Stimulated activated CD8-positive, alpha-beta memory T cell treated with anti-CD3 and anti-CD28 coated beads, Interleukin-4, amount 100 ng/mL, for 4 hours (primary cell): ENCODE measurements at places on chromosomes 3 and 15.

- no peak for DNase-seq
Measured at GRCh38 chr3:5275529-5275928, 88.0 kb downstream of the EDEM1 start.

- DNase-seq = no peak
Measured at GRCh38 chr3:113963879-113964278, 16.1 kb downstream of the ZDHHC23 start.

GRCh38 chr15:73624530-73624929, 8.7 kb downstream of the NPTN start:
- no peak for DNase-seq

- no peak for DNase-seq
Measured at GRCh38 chr15:89904519-89904918, 8.2 kb downstream of the ARPIN start.

DNA sequence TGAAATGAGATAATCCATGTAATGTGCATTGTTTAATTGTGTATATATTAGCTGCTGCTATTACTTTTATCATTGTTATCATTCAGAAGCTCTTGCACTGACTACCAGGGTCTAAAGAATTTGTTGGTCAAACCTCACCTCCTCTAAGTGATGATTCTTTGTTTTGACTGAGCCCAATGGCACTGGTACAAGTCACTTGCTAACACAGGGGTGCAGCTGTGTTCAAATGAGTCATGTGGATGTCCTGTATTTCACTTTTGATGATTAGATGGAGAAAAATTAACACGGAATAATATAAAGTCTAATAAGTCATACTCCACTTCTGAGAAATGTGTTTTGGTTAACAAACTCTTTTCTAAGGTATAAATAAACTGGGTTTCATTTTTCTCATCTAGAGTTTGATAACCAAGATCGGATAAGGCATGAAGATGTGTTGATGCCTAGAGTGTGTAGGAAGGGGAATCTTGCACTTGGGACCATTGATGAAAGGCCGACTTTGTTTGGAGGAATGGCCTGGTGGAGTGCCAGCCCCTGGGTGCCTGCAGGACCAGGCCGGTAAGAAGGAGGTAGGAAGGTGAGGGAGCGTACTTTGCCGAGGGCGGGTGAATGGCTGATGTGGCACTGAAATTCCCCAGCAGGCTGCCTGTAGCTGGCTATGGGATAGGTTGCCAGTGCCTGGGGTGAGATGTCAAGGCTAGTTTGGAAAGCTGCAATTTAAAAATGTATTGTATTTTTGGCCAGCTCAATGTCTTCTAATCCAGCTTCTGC, 244.7 kb upstream of the ZPLD1 start:
- DNase-seq = no peak

DNA sequence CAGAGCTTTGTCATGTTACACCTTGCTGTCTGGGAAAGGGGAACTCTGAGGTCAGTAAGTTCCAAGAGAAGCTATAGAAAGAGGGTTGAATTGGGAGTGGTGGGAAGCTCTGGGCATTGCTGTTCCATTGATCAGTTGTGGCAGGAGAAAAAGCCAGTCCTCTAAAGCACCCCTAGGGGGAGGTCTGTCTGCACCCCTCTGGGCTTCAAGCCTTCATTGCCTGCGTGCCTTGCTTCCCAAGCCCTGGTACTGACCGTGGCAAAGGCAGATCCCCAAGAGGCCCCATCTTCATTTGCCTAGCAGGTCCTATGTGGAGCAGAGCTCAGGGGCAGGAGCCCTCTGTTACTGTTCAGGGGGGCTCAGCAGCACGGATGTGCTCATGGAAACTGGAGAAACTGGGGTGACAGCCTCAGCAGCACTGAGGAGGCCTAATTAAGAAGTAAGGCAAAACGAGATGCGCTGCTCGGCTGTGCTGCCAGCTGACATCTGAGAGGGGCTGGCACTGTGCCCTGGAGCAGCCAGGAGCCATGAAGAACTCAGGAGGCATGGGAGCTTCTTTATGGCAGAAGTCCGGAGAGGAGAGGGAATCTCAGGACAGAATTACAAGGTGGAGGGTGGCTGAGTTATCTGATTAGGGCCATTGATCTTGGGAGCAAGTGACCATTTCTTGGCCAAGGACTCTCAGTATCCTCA, 270.9 kb downstream of the RPLP1 start:
- no peak for DNase-seq

- no peak for DNase-seq
Measured at GRCh38 chr3:84772841-84773240, 185.9 kb upstream of the CADM2 start.

- DNase-seq = no peak
Measured at GRCh38 chr3:44184319-44184953, 57.2 kb upstream of the TOPAZ1 start.

- no peak for DNase-seq
Measured at GRCh38 chr15:87597346-87598052, 659.0 kb downstream of the NTRK3 start.

DNA sequence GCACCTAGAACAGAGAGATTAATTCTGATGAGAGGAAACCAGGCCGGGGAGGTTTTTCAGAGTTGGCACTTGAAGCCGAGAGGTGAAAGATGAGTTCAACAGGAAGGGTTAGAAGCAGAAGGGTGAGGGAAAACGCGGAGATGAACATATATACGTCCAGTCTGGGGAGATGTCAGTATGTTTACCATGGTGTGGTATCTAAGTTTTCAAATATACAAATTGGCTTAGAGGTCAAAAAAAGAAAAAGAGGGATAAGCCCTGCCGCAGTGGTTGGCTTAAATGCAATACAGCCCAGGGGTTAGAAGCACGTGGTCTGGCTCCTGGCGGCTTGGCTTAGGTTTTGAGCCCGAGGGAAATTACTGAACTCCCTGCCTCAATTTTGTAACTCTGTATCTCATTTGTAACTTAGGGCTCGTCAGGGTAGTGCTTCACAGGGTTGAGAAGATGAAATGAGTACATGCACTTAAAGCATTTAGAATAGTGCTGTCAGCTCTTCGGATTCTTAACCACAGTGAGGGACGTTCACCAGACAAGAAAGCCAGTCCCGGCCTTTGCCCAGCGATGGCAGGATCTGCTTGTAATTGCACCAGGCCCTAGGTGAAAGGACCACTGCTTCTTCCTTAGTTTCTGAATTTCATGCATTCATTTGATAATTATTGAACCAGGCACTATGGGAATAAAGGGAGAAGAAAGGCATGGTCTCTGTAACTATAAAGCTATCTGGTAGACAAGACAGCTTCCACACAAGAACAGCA, 6.4 kb downstream of the HES1 start:
- no peak for DNase-seq

- no peak for DNase-seq
Measured at GRCh38 chr3:37554364-37554763, 307.3 kb upstream of the CTDSPL start.

GRCh38 chr3:166351461-166351860, 514.2 kb upstream of the BCHE start:
- no peak for DNase-seq
